KG1 (cell line): ENCODE measurements at places on chromosomes 16 and 17.

DNA sequence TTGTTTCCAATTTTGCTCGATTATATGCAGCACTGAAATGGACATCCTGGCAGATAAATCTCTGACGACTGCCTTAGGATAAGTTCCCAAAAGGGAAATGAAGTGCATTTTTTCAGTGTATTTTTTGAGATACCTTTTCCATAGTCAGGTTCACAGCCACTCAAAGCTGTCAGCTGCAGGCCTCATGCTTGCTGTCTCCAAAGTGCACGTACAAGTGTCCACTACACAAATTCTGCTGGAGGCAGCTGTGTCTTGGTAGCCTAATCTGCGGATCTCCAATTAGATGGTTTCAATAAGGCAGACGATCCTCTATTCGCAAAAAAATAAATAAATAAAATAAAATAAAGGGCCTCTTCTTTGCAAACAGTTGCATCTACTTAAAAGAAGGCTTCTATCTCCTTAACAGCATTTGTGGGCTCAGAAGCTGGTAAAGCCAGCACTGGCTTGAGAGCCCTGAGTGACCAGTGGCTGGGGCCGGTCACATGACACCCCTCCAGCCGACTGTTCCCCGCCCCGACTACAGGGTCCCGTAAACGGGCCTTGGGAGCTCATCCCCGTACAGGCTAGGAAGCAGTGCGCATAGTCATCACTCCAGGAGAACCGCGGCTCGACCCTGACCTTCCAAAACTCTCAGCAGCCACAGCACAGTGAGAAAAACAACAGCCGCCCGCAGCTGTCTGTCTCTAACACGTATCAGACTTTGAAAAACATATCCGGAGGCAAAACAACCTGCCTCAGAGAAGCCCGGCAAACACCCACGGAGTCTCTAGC is 18.8 kb downstream of the RPH3AL start:
- DNase-seq: no peak

- no peak for DNase-seq
Measured at GRCh38 chr16:88617268-88618031, 20.9 kb upstream of the IL17C start.

DNA sequence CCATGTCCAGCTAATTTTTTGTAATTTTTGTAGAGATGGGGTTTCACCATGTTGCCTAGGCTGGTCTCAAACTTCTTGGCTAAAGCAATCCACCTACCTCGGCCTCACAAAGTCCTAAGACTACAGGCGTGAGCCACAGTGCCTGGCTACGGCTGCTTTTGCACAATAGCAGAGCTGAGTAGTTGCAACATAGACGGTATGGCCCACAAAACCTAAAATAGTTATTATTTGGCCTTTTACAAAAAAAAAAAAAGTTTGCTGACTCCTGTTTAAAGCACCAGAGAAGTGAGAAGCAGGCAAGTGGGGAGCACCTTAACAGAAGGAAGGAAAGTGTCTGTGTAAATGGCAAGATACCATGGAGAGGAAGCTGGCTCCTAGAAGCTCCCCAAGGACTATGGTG is 5.3 kb upstream of the HSF5 start:
- no peak for DNase-seq

- no peak for DNase-seq
Measured at GRCh38 chr16:81532491-81533174, 88.0 kb downstream of the CMIP start.
